ENCODE measurements at places on chromosomes 7 and 10.
A peak's percentile ranks its signal among the peaks of the same experiment; 100 is the strongest.

DNA sequence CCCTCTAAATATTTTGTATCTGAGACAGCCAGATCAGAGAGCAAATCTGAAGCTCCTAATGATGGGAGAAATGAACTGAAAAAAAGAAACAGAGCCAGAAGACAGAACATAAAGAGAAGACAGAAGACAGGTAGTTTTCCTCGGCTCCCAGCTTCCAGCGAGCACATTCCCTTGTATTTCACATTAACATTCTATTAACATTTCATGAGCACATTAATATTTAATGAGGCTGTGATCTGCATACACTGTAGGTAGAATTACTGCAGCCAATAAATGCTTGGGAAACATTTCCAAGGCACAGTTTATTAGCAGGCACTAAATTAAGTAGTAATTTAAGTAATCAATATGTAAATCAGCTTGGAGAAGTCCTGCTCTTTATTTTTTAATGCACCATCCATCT lies 349.9 kb downstream of the ELMO1 start:
- no peak for DNase-seq

DNA sequence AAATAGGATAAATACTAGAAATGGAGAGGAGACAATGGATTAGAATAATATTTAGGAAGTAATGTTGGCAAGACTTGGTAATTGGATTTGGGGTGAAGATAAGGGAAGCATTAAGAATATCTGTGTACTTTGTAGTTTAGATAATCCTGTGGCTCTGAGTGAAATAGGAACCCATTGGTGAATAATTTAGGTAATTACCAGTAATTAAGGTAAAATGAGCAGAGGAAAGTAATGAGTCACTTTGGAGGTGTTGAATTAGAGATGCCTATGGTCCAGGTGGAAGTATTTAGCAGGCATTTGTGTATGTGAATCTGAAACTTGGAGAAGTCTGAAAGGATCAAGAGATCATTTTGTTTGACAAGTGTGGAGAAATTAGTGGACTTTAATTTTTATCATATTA lies 5.7 kb downstream of the C1GALT1 start:
- no peak for DNase-seq

GRCh38 chr7:127809261-127809702 lies 157.3 kb downstream of the SND1 start:
- peak; percentile 35 for DNase-seq

DNA sequence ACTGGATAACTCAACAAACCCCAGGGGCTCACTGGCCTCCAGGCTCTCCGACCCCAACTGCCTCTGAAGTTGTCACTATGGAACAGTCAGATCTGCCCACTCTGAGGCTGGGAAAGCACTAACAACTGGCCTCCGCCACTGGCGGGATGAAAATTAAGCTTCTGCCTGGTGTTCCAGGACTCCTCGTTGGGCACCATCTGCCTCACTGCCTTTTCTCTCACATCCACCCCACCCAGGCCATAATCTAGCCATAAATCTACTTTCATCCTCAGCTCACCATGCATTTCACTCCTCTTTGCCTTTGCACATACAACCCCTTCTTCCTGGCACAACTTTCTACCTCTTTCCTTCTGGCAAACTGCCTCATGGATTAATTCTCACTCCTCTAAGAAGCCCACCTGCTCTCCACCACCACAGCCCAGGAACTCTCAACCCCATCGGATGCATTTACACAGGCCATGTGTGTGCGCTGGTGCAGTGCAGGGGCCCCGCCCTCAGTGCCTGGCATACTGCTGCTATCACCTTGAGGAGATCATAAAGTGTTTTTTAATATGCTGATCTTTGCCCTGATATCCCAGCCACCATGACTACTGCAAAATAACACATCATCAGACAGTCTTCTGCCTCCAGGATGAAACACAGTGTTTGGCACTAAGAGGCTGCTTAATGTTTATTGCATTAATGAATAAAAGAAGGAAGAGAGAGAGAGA lies 4.0 kb downstream of the CDHR1 start:
- DNase-seq: no peak

DNA sequence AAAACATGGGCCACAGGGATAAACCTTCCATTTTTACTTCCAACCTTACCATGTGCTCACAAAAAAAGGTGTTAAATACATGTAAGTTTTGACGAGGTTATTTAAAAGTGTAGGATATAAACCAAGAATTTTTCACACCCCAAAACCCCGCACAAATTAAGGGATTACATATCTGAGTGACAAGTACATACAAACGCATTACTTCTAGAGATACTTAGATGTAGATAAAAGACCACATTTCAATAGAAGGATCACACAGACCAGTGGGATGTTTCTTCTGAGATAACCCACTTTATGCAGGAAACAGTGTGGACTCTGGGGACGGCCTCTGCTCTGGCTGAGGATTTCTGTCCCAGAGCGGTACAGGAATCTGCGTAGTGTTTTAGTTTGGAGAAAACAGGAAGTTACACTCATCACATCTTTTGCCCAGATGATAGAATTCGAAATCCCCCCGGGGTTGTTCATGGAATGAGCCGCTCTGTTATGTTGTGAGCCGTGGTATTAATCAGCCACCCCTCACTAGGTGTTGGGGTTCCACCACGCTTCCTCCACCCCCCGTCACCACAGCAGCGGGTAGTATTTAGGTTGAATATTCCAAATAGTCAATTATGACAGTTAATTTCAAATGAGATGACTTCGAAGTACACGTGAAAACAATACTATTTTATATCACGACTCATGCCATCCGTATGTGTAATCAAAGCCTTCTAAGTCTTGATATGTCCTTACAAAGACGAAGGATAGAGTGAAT lies 1.3 kb upstream of the CUL1 start:
- peak; percentile 77 for DNase-seq

- DNase-seq: no peak
These were observed 4.0 kb upstream of the SMARCD3 start for GRCh38 chr7:151252561-151252835.

DNA sequence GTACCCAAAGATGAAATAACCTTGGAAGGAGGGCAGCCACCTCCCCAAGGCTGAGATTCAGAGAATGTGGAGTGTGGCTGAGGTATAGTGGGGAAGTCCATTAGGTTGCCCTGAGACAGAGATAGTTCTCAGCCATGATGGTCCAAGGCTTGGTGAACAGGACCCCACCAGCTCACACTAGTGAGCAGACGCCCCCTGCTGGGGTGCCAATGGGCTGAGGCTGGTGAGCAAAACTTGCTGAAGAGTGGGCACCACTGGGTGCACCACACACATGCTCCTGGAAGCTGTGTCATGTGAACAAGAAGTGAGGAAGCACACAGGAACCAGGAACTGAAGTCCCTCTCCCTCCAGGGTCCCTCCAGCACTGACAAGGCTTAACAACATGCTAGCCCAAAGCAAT lies 8.9 kb downstream of the FBXL13 start:
- DNase-seq: peak; percentile 46

DNA sequence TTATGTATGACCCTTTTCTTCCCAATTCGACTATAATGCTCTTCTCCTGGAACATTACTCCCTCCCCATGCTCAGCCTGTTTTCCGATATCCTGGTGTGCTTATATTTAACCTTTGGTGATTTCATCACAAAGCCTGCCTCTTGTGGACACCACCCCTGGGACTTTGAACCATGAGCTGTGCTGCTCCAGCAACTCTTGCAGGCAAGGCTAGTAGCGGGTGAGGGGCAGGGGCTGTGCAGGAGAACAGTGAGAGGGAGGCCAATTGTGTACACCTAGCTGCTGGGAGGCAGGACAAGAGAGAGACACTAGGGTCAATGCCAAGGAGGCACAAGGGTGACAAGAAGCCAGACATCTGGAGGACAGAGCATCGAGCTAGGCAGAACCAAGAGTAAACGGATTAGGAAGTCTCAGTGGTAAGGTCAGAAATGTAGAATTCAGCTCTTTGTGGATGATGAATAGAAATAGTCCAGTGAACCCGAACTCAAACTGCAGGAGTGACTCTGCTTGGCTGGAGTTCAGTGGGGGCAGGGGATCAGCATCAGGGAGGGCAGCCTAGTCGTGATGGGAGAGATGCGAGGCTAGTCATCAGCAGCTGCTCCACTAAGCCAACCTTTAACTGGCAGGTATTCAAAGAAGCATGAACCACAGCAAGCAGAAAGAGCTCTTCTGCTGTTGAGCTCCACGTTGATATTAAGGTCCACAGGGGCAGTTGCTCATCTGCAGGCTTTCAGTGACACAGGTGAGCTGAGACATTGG lies 31.0 kb upstream of the MKI67 start:
- no peak for DNase-seq

DNA sequence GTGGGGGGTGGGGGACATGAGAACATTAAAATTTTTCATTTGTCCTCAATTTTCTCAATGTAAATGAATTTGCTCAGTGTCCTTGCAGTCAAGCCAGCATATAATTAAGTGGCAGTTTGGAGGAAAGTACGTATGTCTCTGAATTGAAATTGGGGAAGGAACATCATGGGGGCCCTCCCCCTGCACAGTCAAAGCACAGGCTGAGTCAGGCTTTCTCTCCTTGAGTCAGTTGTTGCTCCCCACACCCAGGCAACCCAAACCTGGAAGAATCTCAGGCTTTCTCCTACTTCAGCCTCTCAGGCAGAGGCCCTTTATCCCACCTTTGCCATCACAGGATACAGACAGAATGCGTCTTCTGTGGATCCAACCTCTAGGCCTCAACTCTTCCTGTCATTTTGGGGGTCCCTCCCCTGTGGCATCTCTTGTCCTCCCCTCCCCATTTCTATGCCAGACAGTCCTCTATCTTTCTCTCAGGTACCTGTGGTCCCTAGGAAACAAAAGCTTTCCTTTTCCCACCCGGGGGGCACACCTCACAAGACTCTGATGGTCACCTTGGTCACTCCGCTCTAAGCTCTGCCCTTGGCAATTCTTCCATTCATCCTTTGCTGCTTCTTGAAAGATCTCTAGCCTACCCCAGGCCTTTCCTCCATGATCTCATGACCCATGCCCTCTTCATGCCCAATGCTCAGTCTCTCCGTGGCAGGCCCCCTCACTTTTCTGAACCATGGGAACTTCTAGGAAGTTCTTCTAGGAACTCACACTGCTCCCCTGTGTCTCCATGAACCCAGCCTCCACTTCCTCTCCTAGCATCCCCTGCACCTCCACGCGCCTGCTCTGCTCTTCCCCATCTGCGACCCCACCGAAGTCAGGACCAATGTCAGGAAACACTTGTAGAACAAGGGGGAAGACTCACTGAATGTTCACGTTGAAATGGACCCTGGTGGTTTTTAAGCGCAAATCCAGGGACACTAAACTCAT lies 40.4 kb downstream of the CREB3L2 start:
- no peak for DNase-seq

DNA sequence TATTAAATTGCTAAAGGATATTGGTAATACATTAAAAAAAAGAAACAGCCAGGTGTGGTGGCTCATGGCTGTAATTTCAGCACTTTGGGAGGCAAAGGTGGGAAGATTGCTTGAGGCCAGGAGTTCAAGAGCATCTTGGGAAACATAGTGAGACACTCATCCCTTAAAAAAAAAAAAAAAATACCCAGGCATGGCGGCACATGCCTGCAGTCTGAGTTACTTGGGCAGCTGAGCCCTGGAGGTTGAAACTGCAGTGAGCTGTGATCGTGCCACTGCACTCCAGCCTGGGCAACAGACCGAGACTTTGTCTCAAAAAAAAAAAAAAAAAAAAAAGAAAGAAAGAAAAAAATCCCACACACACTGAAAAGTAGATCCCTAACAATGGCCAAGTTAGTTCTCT lies 59.7 kb downstream of the MACC1 start:
- no peak for DNase-seq

DNA sequence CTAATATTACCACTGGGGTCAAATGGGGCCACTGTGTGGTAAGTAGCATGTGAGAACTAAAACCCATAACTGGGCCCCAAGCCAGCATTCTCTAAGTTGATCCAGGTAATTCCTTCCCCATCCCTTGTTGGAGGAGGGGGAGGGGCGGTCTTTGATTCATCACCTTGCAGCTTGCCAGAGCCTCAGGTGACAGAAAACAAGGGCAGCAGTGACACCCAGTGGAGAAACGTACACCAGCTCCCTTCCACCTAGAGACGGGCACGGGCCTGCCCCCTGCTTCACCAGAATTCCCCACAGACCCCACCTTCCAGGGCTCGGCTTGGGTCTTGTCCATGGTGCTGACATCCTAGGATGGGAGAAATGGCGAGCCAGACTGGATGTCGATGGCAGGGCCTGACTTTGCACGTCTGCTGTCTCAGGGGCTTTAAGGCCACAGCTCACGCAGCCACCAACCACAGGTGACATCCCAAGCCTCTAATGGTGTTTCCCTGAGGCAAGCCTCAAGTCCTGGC lies 102.0 kb downstream of the STRA8 start:
- peak; percentile 78 for DNase-seq

GRCh38 chr10:102229810-102230263 lies 3.7 kb downstream of the ELOVL3 start:
- DNase-seq: peak; percentile 79

DNA sequence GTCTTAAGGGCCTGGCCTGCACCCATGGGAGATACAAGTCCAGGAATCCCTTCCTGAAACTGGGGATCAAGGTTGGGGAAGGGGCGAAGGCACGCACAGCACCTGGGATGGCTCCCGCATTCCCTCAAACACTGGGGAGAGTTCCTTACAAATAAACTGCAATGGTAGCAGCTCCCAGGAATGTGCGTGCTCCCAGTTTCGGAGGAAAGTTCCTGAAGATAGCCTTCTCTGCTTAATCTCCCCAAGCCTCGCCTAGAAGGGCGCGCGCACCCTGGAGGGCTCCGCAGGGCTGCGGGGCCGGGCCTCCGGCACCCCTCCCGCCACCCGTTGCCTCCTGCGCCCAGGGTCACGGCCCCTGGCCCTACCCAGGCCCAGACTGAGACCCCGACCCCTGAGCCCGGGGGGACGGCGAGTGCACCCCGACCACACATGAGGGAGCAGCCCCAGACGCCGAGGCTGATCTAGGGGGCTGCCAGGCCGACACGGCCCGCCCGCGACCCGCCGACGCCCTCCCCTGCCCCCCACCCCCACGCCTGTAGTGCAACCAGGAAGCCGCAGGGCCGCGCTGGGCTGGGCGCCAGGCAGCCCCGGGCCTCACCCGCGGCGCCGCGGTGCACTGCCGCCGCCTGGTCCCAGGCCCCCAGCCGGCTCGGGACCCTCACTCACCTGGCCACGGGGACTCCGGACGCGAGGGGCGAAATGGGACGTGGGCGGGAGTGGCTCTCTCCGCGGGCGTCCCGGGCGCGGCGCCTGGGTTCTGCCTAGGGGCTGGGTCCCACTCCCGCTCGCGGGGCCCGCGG lies 460 bp downstream of the ANXA11 start:
- no peak for DNase-seq

GRCh38 chr7:77837275-77837674 lies 38.7 kb downstream of the PHTF2 start:
- DNase-seq: no peak

GRCh38 chr10:127736915-127737562 lies at the start of gene FOXI2:
FOXI2 (plus strand) TSS chr10:127737185; CDS start chr10:127737274, 89 bp downstream.
- DNase-seq: no peak

DNA sequence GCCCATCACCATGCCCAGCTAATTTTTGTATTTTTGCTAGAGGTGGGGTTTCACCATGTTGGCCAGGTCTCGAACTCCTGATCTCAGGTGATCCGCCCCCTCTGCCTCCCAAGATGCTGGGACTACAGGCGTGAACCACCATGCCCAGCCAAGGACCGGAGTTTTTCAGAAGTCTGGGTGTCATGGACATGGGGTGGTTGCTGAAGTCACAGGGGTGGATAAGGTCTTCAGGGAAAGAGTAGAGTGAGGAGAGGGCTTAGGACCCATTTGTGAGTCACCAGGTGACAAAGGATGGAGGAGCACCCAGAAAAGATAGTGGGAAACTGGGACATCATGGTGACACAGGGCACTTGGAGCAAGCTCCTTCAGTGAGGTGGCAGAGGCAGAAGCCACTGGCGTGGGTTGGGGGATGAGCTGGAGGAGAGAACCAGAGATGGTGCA lies 2.8 kb upstream of the GPRIN2 start:
- no peak for DNase-seq

- DNase-seq: no peak
These were observed 29.4 kb upstream of the GATAD1 start for GRCh38 chr7:92417913-92418312.

GRCh38 chr10:56874950-56875349 lies 513.9 kb upstream of the ZWINT start:
- DNase-seq: no peak

Data from fibroblast of pulmonary artery (primary cell).